ENCODE measurements at places on chromosomes 3 and 15. TPM values are rescaled to one million over a fixed set of nuclear protein-coding genes. Genes with fewer than 3 reads are reported as not detected.

DNA sequence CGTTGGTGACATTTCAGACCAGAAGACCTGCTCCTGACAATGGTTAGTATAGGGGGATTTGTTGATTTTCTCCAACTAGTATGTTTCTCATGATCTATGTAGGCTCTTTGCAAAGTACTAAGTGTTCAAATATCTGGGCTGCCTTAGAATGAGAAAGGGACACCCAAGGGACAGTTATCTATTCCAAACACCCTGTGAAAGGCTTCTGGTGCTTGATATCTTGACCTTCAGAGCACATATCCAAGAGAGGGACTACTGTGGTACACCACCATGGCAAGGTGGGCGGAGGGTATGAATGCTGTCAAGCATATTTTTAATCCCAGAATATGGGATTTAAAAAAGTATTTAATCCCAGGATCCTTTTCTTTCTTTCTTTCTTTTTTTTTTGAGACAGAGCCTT lies 1.1 kb downstream of the FANCD2OS start:
- no peaks in the 10 kb centered on the region for H3K36me3 ChIP-seq
- no peak overlapping the region for H3K4me3 ChIP-seq
- no peak for DNase-seq
- H3K4me1 ChIP-seq: no peaks in the 10 kb centered on the region
- H3K27me3 ChIP-seq: peaks cover 7% of the 10 kb centered on the region
- H3K27ac ChIP-seq: no peak overlapping the region

GRCh38 chr3:15361494-15362214 lies 29.3 kb upstream of the SH3BP5 start:
- no peak for DNase-seq
- no peak overlapping the region for H3K4me3 ChIP-seq
- H3K36me3 ChIP-seq: no peaks in the 10 kb centered on the region
- H3K4me1 ChIP-seq: no peaks in the 10 kb centered on the region
- H3K27me3 ChIP-seq: no peaks in the 10 kb centered on the region

ANKRD63 gene
- polyA plus RNA-seq: not detected

DNA sequence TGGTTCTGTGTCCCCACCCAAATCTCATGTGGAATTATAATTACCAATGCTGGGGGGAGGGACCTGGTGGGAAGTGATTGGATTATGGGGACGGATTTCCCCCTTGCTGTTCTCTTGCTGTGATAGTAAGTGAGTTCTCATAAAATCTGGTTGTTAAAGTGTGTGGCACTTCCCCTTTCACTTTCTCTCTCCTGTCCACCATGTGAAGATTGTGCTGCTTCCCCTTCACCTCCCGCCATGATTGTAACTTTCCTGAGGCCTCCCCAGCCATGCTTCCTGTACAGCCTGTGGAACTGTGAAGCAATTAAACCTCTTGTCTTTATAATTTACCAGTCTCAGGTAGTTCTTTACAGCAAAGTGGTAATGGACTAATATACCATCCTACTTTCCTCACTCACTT lies 289.6 kb downstream of the EFHB start:
- no peak for DNase-seq
- no peak overlapping the region for H3K27ac ChIP-seq
- H3K4me3 ChIP-seq: no peak overlapping the region
- no peaks in the 10 kb centered on the region for H3K27me3 ChIP-seq

IL5RA gene
- not detected for polyA plus RNA-seq

DNA sequence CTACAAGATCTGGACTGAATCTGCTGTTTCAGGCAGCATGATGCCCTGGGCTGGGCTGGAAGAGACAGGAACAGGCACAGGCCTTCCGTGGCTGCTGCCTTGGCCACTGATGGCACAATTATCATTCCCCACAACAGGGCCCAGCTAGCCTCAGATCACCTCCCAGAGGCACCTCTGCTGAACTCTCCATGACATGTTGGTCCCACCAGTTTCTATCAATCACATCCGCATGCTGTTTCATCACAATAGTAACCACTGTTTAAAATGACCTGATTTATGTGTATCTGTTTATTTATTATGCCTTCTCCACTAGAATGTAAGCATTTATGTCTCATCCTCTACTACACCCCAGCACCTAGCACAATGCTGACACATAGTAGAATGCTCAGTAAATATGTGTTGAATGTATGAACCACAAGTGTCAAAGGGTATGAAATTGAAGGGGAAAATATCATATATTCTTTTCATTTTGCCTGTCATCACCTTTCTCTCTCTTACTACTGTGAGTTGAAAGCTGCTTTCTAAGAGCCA lies 32.7 kb upstream of the ZBTB38 start:
- no peak overlapping the region for H3K27ac ChIP-seq
- no peak overlapping the region for H3K4me3 ChIP-seq
- no peaks in the 10 kb centered on the region for H3K36me3 ChIP-seq
- H3K4me1 ChIP-seq: no peaks in the 10 kb centered on the region
- DNase-seq: no peak

DNA sequence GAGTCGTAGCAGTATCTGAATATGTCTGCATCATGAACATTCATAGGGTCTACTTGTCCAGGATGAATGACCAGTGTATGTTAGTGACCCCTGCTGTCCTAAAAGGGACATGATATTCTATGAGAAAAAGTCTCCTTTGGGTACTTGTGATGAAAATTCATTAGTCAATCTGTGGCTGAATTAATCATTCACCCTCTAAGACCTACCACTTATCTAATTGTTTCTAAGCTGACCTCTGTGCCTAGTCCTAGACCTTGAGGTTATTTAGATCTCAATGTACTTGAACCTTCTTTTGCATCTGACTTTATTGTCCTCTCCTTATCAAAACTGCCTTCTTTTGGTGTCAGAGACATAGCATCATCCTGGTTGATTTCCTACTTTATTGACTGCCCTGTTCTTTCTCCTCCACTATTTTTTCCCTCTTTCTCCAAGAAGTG lies 799.3 kb downstream of the DIPK2A start:
- no peak for DNase-seq
- no peaks in the 10 kb centered on the region for H3K36me3 ChIP-seq
- no peaks in the 10 kb centered on the region for H3K4me1 ChIP-seq
- H3K27ac ChIP-seq: no peak overlapping the region
- H3K4me3 ChIP-seq: no peak overlapping the region

DNA sequence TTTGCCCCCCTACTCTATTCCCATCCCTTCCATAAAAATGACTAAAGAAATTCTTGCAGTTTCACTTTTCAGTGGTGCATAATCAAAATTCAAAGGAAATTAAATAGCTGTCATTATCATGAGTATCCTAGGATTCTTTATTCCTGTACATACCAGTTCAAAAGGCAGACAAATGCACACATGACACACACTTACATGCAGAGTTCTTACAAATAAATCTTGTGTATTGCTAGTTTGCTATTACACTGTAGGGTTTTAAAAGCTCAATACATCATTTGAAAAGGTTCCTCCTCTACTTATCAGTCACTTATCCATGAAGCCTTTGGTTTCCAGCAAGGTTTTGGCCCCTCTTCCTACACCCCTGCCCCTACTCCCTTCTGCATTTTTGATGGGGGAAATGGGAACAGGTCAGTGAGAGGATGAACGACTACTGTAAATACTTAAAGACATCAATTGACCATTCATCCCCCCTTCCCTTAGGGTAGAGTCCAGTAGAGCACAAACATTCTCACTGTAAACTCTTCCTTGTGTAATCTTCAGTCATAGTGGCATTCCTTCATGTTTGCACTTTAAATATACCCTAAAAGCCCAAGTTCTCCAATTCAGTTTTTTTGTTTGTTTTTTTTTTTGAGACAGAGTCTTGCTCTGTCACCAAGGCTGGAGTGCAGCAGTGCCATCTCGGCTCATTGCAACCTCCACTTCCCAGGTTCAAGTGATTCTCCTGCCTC lies 92.6 kb downstream of the SUCLG2 start:
- no peaks in the 10 kb centered on the region for H3K4me1 ChIP-seq
- H3K27ac ChIP-seq: no peak overlapping the region
- no peaks in the 10 kb centered on the region for H3K27me3 ChIP-seq
- no peak for DNase-seq
- no peak overlapping the region for H3K4me3 ChIP-seq

DNA sequence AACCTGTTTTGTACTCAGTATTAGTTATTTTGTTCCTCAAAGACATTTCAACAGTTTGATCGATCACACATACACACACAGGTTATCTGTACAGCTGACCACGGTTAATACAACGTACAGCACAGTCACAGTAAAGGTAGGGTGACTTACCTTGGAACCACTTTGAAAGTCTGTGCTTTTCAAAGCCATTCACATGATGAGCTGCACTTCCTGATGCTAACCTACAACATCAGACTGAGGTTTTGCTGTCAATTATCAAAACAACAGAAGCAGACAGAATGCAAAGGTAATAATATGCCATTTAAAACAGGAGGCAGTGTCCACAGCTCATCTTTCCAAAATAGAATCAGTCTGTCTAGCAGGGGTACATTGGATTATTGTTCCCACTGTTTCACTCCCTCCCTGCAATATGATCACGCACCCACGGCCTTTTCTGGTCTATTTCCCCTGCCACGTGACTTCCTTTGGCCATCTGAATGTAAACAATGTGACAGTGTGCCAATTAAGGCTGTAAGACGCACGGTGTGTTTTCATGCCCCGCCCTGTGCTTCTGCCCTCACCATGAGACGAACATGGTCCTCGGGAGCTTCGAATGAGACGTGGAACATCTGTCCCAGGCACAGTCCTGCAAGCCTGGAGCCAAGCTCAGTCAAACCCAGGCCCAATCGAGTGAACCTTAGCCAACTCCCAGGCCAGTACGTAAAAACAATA lies 102.4 kb downstream of the FMN1 start:
- DNase-seq: no peak
- no peak overlapping the region for H3K4me3 ChIP-seq
- no peaks in the 10 kb centered on the region for H3K4me1 ChIP-seq
- no peak overlapping the region for H3K27ac ChIP-seq

LSM3 gene
- polyA plus RNA-seq: 15.0 TPM

DNA sequence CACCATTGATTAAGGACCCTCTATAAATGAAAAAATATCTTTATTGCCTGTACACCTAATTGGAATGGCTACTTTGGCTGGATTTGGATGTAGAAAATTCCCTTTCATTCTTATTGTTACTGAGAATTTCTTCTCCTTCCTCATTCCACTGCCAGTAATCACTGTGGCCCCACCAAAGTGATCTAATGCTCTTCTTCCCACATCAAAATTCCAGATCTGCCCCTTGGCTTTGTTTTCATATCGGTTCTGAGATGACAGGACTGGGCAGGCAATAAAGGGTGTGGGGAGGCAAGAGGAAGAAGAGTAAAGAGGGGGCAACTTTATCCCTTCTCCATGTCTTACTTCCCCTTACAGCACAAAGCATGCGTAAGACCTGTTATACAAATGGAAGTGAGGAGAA lies 2.1 kb downstream of the ANKUB1 start:
- H3K36me3 ChIP-seq: no peaks in the 10 kb centered on the region
- DNase-seq: no peak
- H3K27me3 ChIP-seq: no peaks in the 10 kb centered on the region
- no peaks in the 10 kb centered on the region for H3K4me1 ChIP-seq
- H3K27ac ChIP-seq: no peak overlapping the region

GRCh38 chr3:25843332-25843731 lies 53.4 kb downstream of the OXSM start:
- no peaks in the 10 kb centered on the region for H3K27me3 ChIP-seq
- no peak overlapping the region for H3K27ac ChIP-seq
- H3K36me3 ChIP-seq: no peaks in the 10 kb centered on the region
- peaks cover 24% of the 10 kb centered on the region for H3K4me1 ChIP-seq
- no peak overlapping the region for H3K4me3 ChIP-seq
- no peak for DNase-seq

ADCY5 gene
- 9.9 TPM for polyA plus RNA-seq

DNA sequence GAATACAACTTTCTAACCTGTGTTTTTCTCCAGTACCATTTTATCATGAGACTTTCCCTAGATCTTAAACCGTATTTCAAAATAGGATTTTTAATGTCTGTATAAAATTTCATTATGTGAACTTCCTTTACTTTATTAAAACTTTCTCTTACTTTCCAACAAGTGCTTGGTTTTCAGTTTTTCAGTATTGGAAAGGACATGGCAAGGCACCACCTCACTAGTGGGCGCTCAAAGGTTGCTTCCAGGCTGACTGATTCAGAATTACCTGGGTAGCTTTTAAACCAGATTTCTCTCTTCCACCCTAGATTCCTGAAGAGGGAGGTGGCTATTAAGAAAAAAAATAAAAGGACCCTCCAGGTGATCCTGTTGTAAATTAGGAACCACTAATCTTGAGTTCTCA lies 236.6 kb downstream of the SOX2 start:
- H3K27me3 ChIP-seq: no peaks in the 10 kb centered on the region
- no peak for DNase-seq
- no peak overlapping the region for H3K27ac ChIP-seq

GRCh38 chr15:83559310-83559966 lies 94.5 kb upstream of the ADAMTSL3 start:
- peak; percentile 78 for DNase-seq
- H3K4me1 ChIP-seq: no peaks in the 10 kb centered on the region
- H3K27ac ChIP-seq: no peak overlapping the region

- peak overlapping the region; percentile 7 for H3K27ac ChIP-seq
- H3K27me3 ChIP-seq: no peaks in the 10 kb centered on the region
- H3K4me1 ChIP-seq: peaks cover 22% of the 10 kb centered on the region
- DNase-seq: no peak
- no peak overlapping the region for H3K4me3 ChIP-seq
Measured at GRCh38 chr3:162769564-162769963, 1273.0 kb downstream of the OTOL1 start.

DNA sequence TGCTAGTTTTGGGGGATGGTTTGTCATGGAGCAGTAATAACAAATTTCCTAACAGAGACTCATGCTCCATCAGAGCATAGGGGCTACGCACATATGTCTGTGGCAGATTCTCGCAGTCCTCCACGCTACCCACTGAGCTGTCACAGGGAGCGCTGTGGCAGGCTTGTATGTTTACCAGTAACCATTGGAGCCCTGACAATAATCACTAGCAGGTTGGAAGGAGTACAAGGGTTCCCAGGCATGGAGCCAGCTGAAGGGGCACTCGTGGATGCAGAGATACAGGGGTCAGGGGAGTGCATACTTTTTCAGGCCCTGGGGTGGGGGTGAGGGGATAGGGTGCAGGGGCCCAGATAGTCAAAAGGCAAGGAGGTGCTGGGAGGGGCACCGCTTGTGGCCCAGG lies 7.9 kb upstream of the GP9 start:
- no peak overlapping the region for H3K4me3 ChIP-seq
- no peak for DNase-seq
- peak overlapping the region; percentile 71 for H3K27ac ChIP-seq
- H3K27me3 ChIP-seq: no peaks in the 10 kb centered on the region
- peaks cover 23% of the 10 kb centered on the region for H3K4me1 ChIP-seq

Data from sigmoid colon (tissue), 7 donors.